Testis (tissue), 5 donors: ENCODE measurements at places on chromosomes 12 and 14. TPM values are rescaled to one million over a fixed set of nuclear protein-coding genes. Genes with fewer than 3 reads are reported as not detected.
A peak's percentile ranks its signal among the peaks of the same experiment; 100 is the strongest.

DNA sequence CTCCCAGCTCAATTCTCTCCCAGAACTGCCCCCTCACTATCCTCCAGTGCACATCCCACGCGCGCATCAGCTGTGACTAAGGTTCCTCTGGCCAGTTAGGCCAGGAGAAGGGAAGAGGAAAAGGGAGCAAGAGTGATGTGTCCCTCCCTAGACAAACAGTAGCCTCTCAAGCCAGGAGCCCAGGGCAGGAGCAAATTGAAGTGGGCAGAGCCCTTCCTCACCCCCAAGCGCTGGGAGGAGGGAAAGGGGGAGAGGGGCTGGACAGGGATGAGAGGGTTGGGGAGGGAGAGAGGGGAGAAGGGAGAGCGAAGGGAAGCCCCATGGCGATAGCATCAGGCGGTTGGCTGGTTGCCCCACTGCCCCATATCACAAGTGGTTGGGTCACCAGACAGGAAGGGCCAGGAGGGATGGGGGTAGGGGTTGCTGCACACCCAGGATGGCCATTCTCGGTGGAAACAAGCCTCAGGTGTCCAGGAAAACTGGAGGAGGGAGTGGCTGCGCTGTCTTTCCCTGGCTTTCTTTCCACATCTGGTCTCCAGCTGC lies 1.1 kb downstream of the CD63 start:
- no peaks in the 10 kb centered on the region for H3K36me3 ChIP-seq
- peaks cover 36% of the 10 kb centered on the region for H3K4me1 ChIP-seq
- peak; percentile 83 for DNase-seq
- H3K27me3 ChIP-seq, result no peaks in the 10 kb centered on the region
- peak overlapping the region; percentile 95 for H3K4me3 ChIP-seq
- H3K27ac ChIP-seq, result peak overlapping the region; percentile 99

- no peak overlapping the region for H3K27ac ChIP-seq
- H3K36me3 ChIP-seq, result no peaks in the 10 kb centered on the region
- H3K4me1 ChIP-seq, result no peaks in the 10 kb centered on the region
- H3K4me3 ChIP-seq, result no peak overlapping the region
- DNase-seq, result no peak
- no peaks in the 10 kb centered on the region for H3K27me3 ChIP-seq
Measured at GRCh38 chr14:65164825-65165135, 62.5 kb upstream of the MAX start.

DNA sequence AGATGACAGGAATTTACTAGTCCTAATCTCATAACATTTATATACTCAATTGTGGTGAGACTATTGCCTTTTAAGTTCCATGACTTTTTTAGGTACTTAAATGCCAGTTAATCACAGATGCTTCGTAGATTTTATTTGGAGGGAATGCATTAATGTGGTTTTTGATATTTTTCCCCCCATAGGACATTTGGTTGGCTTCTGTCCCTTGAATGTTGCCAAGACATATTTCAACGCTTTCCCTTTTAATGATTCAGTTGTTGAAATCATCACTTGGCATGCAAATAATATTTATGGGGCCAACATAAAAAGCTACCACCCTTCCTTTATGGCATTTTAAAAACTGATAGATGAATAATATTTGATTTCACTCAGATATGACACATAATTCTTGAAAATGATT lies 172.1 kb downstream of the ACSS3 start:
- no peak for DNase-seq
- H3K36me3 ChIP-seq, result no peaks in the 10 kb centered on the region
- H3K4me1 ChIP-seq, result no peaks in the 10 kb centered on the region

DNA sequence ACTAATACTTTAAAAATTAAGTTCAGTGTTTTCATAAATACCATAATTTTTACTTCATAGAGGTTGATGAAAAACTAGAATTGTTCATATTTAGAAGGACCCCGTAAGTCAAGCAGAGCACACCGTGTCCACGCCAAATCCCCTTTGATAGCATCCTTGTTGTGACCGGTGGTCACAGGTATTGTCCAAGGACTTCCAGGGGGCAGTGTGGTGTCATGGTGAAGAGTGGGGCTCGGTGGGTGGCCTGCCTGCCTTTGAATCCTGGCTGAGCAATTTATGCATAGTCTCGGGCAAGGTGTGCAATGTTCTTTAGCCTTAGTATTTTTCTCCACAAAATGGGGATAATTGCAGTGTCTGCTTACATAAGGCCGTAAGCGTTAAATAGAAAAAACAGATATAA lies 169.9 kb downstream of the KTN1 start:
- no peaks in the 10 kb centered on the region for H3K4me1 ChIP-seq
- H3K27ac ChIP-seq, result no peak overlapping the region
- no peaks in the 10 kb centered on the region for H3K27me3 ChIP-seq
- no peak for DNase-seq

GRCh38 chr14:97625477-97625876 lies 828.3 kb downstream of the VRK1 start:
- no peak overlapping the region for H3K27ac ChIP-seq
- no peaks in the 10 kb centered on the region for H3K27me3 ChIP-seq
- H3K36me3 ChIP-seq, result no peaks in the 10 kb centered on the region
- H3K4me1 ChIP-seq, result no peaks in the 10 kb centered on the region
- no peak for DNase-seq

Gene HCAR3
- total RNA-seq, result 0.24 TPM

Gene NPFF
- 1.2 TPM for total RNA-seq

DNA sequence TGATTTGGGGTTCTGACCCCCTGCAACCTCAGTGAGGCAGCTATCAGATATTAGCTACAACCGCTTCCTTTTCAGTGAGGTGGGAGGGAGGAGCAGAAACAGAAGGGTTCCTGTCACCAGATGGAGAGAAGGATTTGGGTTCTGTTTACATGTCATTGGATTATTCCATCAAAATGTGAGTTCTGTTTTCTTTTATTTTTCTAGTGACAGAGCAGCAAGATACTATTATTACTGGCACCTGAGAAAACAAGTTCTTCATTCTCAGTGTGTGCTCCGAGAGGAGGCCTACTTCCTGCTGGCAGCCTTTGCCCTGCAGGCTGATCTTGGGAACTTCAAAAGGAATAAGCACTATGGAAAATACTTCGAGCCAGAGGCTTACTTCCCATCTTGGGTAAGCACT lies 52.8 kb downstream of the FRMD6 start:
- no peak overlapping the region for H3K27ac ChIP-seq
- no peaks in the 10 kb centered on the region for H3K27me3 ChIP-seq
- H3K36me3 ChIP-seq, result no peaks in the 10 kb centered on the region
- no peak for DNase-seq
- H3K4me3 ChIP-seq, result no peak overlapping the region

DNA sequence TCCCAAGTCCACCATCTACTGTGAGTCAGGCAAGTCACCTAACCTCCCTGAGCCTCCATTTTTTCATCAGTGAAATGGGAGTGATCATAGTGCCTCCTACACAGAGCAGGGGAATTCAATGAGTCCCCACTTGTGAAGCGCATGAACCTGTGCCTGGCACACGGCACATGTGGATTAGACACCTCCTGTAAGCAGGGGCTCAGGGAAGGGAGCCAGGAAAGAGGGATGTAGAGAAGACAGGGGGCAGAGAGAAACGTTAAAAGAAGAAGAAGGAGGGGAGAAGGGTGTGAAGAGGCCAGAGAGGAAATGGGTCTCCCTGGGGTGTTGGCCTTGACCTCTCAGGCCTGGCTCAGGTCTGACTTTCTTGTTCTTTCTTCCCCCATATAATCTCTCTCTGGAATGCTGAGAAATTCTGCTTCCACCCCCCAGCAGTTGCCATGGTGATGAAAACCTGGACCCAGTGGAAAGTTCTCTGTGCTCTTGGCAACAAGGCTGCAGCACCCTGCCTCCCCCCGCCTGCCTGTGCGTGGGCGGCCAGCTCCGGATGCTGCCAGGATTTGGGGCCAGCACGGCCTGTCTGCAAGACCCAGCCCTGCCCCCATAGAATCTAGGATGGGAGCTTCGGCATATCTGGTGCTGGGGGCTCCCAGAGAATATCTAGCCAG lies 94.5 kb downstream of the CALM1 start:
- no peaks in the 10 kb centered on the region for H3K27me3 ChIP-seq
- no peak overlapping the region for H3K4me3 ChIP-seq
- no peaks in the 10 kb centered on the region for H3K36me3 ChIP-seq
- H3K4me1 ChIP-seq, result peaks cover 25% of the 10 kb centered on the region
- H3K27ac ChIP-seq, result no peak overlapping the region
- peak; percentile 91 for DNase-seq

DNA sequence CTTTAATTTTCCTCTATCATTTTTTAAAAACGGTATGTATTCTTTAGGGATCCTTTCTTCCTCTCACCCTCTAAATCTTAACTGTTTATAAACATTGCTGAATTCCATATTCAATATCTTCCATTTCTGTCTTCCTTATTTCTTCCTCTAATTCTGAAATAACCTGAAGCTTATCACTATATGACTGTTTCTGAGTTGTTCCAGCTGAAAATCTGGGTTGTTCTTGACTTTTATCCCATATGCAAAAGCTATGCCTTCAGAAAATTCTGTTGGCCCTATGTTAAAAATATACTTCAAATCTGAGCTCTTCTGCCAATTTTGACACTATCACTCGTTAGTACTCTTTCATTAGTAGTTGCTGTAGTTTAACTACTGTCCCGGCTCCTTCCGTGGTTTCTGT lies 970.3 kb downstream of the BCL11B start:
- H3K27me3 ChIP-seq, result no peaks in the 10 kb centered on the region
- DNase-seq, result no peak
- H3K27ac ChIP-seq, result no peak overlapping the region
- no peaks in the 10 kb centered on the region for H3K4me1 ChIP-seq
- H3K36me3 ChIP-seq, result no peaks in the 10 kb centered on the region

Gene TSPAN8
- 1.3 TPM for total RNA-seq

Gene PCNX4
- 118 TPM for total RNA-seq

GRCh38 chr14:69754487-69754886 lies 12.5 kb upstream of the SRSF5 start:
- DNase-seq, result no peak
- H3K27ac ChIP-seq, result no peak overlapping the region
- H3K4me3 ChIP-seq, result no peak overlapping the region
- H3K27me3 ChIP-seq, result no peaks in the 10 kb centered on the region
- no peaks in the 10 kb centered on the region for H3K36me3 ChIP-seq

GRCh38 chr12:120071493-120072020 lies 45.0 kb downstream of the RAB35 start:
- H3K27ac ChIP-seq, result no peak overlapping the region
- H3K4me1 ChIP-seq, result no peaks in the 10 kb centered on the region
- no peak overlapping the region for H3K4me3 ChIP-seq
- no peak for DNase-seq
- no peaks in the 10 kb centered on the region for H3K27me3 ChIP-seq

Gene RFX4
- total RNA-seq, result 86.4 TPM

Gene NDRG2
- total RNA-seq, result 98.4 TPM

Gene EPS8
- 65.3 TPM for total RNA-seq

DNA sequence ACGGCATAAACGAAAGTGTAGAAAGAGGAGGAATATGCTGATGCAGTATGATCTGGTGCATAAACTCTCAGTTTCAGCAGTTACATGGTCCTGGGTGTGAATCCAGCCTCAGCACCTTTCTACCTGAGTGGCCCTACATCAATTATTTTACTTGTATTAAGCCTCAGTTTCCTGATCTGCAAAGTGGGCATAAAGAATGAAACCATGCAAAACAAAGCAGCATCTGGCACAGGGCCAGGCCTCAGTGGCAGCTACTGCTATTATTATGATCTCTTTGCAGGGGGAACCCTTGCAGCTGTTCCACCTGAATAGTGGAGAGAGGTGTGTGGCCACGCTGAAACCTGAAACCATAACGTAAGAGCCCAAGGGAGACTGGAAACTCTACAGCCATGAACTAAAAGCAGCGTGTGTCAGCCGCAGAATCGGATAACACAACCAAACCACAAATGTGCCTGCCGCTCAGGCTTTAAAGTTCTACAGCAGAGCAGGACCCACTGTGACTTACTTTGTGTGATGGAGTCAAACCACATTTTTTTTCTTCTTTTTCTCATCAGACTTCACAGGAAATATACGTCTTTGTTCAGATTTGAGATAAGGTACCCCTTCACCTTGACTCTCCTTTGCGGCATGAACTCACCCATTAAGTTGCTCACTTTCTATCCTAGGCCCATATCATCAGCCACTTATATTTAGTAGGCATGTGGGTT lies 29.2 kb upstream of the FOS start:
- H3K27ac ChIP-seq, result no peak overlapping the region
- DNase-seq, result no peak
- H3K36me3 ChIP-seq, result no peaks in the 10 kb centered on the region
- no peak overlapping the region for H3K4me3 ChIP-seq
- no peaks in the 10 kb centered on the region for H3K27me3 ChIP-seq
- peaks cover 5% of the 10 kb centered on the region for H3K4me1 ChIP-seq

GRCh38 chr12:118611770-118612169 lies 235.4 kb downstream of the SUDS3 start:
- H3K27me3 ChIP-seq, result no peaks in the 10 kb centered on the region
- no peak overlapping the region for H3K27ac ChIP-seq
- no peak for DNase-seq
- H3K36me3 ChIP-seq, result no peaks in the 10 kb centered on the region
- H3K4me3 ChIP-seq, result no peak overlapping the region

DNA sequence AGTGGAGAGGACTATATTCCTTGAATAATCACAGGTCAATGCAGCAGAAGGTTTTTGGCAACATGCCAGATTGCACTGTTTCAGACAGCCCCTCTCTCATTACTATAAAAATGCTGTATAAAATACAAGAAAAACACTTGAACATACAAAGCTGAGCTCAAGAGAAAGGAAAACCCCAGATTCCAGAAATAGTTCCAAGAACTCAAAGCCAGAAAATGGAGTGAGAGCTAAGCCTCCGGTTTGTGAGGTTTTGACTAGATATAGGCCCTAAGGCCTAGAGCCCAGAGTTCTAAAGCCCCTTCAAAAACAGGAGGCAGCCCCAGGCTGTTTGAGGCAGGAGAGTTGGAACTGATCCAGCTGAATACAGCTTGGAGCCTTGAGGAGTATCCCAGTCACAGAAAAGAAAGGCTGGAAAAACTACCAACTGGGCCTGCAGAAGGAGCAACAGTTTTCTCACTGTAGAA lies 29.4 kb upstream of the ACTN1 start:
- DNase-seq, result no peak
- H3K4me1 ChIP-seq, result no peaks in the 10 kb centered on the region
- H3K27ac ChIP-seq, result no peak overlapping the region
- no peaks in the 10 kb centered on the region for H3K36me3 ChIP-seq
- H3K27me3 ChIP-seq, result no peaks in the 10 kb centered on the region

GRCh38 chr12:123490089-123490488 lies 32.1 kb downstream of the SNRNP35 start:
- no peaks in the 10 kb centered on the region for H3K27me3 ChIP-seq
- H3K4me1 ChIP-seq, result no peaks in the 10 kb centered on the region
- H3K27ac ChIP-seq, result no peak overlapping the region
- no peaks in the 10 kb centered on the region for H3K36me3 ChIP-seq

Gene INHBC
- total RNA-seq, result 1.8 TPM

Gene KRT77
- 0.74 TPM for total RNA-seq

Gene AMIGO2
- total RNA-seq, result 53.2 TPM
